ENCODE measurements at places on chromosomes 12 and 14.
A peak's percentile ranks its signal among the peaks of the same experiment; 100 is the strongest.

- no peak for DNase-seq
Observed at GRCh38 chr12:18576648-18577047, 161.2 kb downstream of the PLCZ1 start.

DNA sequence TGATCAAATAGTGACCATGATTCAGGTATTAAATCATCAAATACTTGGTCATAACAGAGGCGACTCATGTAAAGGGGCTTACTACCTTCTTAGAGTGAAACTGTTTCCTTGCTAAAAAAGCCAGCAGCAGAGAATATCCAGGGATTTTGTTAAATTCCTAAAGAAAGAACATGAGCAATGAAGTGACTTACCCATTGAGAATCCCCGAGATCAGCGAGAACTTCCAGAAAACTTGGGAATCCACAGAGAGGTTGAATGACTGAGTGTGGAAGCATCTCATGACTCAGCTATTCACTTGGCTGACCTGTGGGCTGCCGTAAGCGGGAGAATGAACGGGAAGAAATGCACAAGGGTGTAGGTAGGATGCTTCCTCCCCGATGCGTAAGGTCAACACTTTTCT is 85.3 kb upstream of the KCNA1 start:
- DNase-seq, result no peak

DNA sequence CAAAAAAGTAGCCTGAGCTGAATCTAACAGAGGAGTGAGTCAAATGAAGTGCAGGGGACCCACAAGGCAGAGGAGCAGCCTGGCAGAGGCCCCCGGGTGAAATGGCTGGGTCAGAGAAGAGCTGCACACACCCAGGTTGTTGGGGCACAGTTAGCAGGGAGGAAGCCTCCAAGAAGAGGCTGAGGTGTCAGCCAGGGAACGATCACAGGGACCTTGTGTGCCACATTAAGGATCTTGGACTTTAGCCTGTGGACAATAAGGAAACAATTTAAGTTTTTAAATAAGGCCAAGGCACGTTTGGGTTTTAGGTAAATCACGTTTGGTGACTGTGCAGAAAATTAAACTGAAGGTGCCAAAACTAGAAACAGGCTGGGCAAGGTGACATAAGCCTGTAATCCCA is 35.1 kb downstream of the OR10P1 start:
- DNase-seq, result no peak

DNA sequence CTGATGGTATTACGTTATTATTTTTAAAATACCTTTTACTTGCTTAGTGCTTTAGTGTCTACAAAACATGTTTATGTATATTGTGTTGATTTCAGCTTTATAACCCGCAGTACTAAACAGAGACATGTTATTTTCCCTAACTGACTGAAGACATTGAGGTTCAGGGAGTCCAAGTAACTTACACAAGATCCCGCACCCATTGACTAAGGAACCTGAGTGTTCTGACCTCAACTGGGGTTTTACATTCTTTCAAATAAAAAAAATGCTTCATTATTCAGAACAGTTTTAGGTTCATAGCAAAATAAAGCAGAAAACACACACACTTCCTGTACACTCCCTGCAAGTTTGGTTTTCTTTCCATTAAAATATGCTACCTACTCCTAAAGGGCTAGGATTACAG is 60.4 kb upstream of the METAP2 start:
- no peak for DNase-seq

DNA sequence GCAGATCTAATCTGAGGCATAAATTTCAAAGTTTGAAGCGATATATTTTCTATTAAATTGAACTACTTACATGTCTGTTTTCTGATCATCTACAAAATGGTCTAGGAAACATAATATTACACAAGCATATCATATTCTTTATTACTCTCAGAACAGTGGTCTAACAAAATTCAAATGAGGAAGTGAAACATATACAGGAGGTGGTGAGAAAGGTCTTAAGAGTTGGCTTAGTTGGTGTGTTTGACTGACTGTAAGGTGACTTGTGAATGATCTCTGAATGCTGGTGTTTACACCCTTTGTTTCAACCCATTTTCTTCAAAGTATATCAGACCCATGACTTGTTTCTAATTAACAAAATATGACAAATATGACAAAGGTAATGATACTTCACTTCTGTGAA is 1156.8 kb downstream of the SLC16A7 start:
- DNase-seq, result no peak

DNA sequence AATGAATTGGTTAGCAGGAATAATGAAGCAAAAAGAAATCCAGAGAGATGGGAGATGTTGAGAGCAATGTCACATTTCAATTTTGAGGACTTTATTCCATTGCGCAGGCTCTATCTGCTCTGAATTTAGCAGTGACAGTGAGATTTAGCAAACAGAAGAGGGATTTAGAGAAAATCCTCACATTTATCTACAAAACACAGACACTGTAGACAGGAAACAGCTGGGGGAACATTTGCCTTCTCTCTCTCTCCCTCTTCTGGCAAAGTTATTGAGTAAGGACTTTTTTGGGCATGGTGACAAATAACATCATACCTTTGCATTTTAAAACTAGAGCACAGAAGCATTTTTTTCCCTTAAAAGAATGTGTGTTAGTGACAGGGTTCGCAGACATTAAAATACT is at the start of gene IGF1:
TSS of gene IGF1 (minus strand) at position 158 of the 400 bp plus-strand sequence. CDS start 182 bp downstream, outside the sequence.
- DNase-seq, result no peak

DNA sequence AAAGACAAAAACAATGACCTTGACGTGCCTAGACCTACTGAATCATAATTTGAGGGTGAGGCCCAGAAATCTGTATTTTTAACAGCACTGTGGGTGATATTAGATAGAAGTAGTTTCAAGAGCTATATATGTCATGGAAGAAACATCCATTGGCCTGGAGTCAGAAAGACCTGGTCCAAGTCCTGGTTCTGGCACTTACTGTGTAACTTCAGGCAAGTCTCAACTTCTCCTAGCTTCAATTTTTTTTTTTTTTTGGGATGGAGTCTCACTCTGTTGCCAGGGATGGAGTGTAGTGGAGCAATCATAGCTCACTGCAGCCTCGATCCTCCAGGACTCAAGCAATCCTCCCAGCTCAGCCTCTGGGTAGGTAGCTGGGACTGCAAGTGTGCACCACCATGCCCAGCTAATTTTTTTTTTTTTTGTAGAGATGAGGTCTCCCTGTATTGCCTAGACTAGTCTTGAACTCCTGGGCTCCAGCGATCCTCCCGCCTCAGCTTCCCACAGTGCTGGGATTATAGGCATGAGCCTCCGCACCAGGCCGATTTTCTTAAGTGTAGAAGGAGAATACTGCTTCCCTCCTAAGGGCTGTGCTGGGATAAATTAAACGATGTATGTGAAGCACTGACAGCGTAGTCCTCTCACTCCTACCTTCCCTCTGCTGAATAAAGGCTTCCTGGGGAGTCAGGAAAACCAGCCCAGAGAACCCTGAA is 14.3 kb upstream of the GPX2 start:
- DNase-seq, result no peak

- DNase-seq, result no peak
Observed at GRCh38 chr12:101653030-101653429, 44.4 kb upstream of the CHPT1 start.

DNA sequence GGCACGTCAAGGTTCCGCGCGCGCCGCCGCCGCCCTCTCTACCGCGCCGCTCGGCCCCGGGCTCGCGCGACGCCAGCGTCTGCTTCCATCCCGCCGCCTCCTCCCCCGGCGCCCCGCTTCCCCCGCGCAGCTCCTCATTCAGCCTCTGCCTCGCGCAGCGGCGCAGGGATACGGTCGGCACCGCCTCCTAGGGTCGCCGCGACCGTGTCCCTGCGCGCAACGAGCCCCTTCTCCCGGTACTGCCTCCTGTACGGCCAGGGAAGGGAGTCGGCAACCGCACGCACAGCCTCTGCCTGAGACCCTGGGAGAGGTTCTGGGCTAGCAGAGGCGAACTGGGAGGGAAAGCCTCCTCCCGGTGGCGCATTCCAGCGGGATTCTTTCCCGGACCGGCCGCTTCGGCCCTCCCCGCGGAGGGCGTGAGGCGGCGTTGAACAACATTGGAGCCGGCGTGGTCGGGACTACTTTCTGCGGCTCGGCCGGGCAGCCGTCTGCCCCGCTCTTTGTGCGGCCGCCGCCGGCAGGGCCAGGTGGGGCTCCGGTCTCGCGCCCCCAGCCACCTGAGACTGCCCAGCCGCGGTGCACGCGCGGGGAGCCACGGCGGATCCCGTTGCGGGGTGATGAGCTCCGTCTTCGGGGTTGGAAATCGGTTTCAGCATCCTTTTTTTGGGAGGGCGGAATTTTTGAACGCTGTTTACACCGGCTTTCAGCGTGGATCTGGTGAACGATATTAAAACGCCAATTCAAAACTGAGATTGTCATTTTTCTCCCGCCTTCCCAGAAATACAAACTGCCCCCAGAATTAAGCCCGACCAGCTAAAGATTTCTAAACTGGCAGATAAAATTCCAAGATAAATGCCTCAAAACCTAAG is at the start of gene LRP6:
TSS of gene LRP6 (minus strand) at position 172 of the 869 bp plus-strand sequence. CDS start 309 bp downstream, outside the sequence.
- peak; percentile 88 for DNase-seq
